ENCODE measurements at places on chromosomes 13 and 19.

GRCh38 chr19:1481893-1482360 lies 2.9 kb upstream of the C19orf25 start:
- no peak for DNase-seq

DNA sequence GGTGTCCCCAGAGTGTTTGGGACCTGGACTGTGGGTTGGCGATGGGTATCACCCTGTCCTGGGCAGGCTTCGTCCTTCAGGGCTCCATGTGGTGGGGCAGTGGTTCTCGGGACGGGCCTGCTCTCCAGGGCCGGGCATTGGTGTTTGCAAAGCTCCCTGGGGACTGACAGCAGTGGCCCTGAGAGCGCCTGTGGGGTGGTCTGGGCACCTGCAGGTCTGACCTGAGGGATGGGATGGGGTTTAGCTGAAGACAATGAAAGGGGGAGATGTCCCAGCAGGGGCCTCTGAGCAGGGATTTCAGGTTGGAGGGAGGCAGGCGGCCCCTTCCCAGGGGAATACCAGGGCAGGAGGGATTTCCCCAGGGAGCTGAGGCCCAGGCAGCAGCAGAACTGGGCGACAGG lies 68.3 kb upstream of the MCF2L start:
- no peak for DNase-seq

- no peak for DNase-seq
These were observed 58.7 kb upstream of the TMTC4 start for GRCh38 chr13:100733261-100733660.

- no peak for DNase-seq
These were observed 91.3 kb downstream of the KCNRG start for GRCh38 chr13:50106559-50106958.

GRCh38 chr13:73061473-73061872 lies 2.7 kb downstream of the KLF5 start:
- DNase-seq: no peak

GRCh38 chr13:94270556-94270955 lies 208.9 kb downstream of the DCT start:
- no peak for DNase-seq

DNA sequence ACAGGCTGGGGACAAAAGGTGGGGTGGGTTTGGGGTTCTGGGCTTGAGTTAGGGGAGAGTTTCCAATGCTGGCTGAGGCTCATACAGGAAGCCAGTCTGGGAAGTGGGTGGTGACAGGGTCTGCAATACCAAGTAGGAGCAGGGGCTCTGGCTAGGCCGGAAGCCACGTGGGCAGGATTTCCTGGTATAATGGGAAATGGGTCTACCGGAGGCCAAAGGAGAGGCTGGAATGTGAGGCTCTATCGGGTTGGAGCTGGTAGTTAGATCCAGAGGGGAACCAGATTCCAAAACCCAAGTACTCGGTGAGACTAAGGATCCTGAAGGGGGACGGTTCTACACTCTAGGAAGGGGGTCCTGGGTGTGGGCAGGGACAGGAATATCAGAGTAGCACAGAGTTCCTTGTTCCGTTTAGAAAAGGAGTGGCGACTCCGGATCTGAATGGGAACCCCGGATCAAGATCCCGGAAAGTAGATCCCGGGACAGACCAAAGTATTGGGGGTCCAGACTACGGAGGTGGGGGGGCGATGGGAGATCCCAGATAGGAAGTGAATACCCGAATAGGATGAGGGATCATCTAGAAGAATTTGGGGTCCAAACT lies 802 bp downstream of the CDC37 start:
- no peak for DNase-seq

GRCh38 chr19:48340995-48341394 lies 15.6 kb downstream of the EMP3 start:
- no peak for DNase-seq

GRCh38 chr13:43079392-43079931 lies 56.1 kb downstream of the DNAJC15 start:
- DNase-seq: no peak

DNA sequence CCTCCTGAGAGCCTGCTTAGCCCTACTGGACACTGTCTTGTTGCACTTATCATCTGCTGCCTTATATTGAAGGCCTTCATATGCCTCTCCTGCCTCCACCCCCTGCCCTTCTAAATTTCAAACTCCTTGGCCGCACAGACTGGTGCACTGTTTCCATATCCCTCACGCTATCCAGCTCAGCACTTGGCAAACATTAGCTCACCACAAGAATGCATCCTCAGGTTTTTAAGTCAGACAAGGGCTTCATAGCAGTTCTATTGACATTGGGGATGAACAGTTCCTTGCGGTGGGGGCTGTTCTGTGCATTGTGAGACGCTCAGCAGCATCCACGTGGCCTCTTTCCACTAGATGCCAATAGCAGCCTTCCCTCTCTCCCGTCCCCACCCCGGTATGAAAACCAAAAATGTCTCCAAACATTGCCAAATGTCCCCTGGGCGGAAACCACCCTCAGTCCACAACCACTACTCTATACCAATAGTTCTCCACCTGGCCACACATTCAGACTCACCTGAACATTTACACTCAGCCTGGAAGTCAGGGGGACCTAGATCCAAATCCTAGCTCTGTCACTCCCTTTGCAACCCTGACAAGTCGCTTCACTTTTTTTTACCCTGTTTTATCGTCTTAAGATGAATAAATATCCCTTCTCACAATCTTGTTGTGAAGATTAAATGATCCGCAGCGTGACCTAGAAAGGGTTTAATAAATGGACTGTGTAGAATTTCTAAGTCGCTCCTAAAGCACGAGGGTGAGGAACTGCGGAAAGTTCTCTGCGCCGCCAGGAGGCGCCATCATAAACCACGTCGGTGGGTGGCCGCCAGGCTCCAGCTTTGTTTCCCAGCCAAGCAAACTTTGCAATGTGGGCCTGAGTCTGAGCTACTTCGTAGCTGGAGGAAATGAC lies 3.6 kb upstream of the CEACAM3 start:
- DNase-seq: peak; percentile 78

- DNase-seq: no peak
These were observed 12.3 kb upstream of the TNFSF13B start for GRCh38 chr13:108257248-108257647.

DNA sequence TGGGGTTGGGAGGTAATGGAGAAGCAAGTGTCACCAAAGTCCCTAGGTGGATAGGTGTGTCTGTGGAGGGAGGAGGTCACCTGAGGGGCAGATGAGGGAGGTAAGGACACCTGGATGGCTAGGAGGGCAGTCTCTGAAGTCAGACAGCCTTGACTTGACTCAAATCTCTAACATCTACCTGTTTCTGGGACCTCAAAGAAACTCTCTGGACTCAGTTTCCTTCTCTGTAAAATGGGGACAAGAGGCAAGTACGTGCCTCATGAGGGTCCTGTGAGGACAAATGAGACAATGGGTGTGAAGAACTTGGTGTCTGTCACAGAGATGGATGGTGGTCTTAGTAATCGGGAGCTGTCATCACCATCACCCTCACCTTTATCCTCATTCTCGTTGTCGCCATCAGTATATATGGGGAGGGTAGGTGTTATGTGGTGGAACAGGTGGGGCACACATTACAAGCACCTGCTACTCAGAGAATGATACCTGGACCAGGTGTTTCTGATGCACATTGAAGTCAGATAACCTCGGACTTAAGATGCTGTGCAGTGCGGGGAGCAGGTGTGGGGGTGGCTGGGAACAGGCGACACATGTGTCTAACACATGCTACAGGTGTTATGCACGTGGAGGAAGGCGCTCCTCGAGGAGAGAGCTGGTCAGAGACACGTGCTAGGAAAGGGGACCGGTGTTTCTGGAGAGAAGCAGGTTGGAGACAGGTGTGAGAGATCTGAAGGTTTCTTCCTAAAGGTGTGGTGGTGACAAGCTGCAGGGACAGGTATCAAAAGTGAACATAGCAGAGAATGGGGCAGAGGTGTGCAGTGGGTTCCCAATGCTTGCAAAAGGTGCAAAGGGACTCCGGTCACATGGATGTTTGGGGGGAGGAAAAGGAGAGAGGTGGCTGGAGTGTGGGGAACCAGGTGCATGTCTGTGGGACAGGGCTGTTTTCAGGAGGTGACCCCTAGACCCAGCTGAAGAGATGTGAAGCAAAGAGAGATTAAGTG lies 3.8 kb downstream of the ERFL start:
- no peak for DNase-seq

- DNase-seq: no peak
These were observed 874 bp downstream of the TRIM28 start for GRCh38 chr19:58544591-58545285.

GRCh38 chr19:18735752-18736151 lies 52.3 kb downstream of the CRTC1 start:
- DNase-seq: no peak

GRCh38 chr13:110409581-110409992 lies 102.5 kb downstream of the COL4A2 start:
- no peak for DNase-seq

GRCh38 chr13:43953370-43953769 lies 73.7 kb downstream of the LACC1 start:
- no peak for DNase-seq

DNA sequence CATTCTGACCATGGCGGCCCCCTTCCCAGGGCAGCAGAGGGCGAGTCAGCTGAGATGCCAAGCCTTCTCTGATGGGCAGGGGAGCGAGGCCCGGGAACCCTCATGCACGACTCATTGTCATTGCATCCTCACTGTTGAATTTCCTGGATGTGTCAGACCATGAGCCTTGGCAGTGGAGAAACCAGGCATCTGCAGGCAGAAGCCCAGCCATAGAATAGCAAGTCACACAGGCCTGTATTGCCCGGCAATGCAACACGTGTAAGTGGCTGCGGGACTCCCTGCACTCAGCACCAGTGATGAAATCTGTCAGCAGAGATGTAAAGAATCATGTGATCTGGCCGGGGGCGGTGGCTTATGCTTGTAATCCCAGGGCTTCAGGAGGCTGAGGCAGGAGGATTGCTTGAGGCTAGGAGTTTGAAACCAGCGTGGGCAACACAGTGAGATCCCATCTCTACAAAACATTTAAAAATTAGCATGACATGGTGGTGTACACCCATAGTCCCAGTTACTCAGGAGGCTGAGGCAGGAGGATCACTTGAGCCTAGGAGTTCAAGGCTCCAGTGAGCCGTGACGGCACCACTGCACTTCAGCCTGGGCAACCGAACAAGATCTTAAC lies 199.7 kb downstream of the KATNAL1 start:
- DNase-seq: no peak

DNA sequence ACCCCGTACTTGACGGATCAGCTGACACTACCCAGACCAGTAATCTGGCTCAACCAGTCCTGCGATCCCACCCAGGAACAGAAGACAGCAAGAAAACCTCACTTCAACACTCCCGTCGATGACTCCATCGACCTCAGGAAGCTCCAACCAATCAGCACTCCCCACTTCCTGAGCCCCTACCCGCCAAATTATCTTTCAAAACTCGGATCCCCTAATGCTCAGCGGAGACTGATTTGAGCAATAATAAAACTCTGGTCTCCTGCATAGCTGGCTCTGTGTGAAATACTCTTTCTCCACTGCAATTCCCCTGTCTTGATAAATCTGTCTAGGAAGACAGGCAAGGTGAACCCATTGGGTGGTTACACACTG lies 1.2 kb downstream of the LSM4 start:
- no peak for DNase-seq

DNA sequence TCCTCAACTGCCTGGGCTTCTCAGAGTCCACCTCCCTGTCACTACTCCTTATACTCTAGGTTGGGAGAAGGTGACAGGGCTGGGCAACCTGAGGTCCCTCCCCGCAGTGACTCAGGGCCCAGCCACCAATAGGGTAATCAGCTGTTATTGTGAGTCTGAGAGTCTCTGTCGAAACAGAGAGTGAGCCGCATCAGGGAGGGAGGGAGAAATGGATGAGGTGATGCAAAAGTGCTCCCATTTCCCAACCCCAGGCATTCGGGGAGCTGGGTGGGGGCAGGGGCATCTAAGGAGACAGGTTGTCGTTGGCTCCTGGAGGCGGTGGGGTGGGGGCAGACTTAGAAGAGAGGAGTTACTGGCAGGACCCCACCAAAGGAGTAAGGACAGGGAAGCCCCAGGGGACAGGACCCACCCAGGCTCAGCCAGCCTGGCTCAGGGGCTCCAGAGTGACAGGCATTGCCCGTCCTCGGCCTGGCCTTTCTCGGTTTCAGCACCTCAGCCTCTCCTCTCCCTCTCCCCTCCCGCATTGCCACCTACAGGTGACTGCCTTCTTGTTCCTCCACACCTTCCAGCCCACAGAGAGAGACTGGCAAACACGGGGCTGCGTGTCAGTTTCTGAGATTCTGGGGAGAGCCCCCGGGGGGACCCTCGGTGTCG lies at the start of gene DMKN:
DMKN (minus strand) TSS at position 22 of the 654 bp plus-strand sequence. CDS start 174 bp downstream, outside the sequence.
- DNase-seq: no peak

DNA sequence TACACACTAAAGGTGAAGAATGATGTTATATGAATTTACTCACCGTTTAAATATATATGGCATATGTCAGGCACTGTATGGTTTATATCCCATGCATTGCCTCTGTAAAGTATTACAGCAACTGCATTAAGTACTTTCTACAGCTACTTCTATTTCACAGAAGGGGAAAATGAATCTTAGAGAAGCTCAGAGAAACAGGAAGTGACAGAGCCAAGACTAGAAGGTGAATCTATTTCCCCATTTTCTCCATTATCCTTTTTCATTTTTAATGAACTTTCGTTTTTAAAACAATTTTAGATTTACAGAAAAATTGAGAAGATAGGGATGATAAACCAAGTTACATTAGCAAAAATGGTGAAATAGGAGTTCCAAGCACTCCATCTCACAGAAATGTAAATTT lies 863.3 kb downstream of the UQCRFS1 start:
- no peak for DNase-seq

DNA sequence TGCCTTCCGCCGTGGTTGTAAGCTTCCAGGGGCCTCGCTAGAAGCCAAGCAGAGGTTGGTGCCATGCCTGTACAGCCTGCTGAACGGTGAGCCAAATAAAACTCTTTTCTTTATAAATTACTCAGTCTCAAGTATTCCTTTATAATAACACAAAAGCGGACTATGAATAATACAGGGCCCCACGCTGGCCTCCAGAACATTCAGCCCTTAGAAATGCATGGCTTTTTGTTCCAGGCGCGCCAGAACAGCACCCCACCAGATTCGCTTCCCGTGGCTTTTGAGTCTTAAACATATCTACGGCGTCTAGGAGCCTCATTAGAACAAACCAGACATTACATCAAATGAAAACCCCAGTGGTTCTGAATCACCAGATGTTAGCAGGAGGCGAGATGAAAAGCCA lies 75.1 kb downstream of the SLC15A1 start:
- DNase-seq: no peak

GRCh38 chr13:48656608-48657007 lies 2.9 kb downstream of the CYSLTR2 start:
- DNase-seq: no peak

DNA sequence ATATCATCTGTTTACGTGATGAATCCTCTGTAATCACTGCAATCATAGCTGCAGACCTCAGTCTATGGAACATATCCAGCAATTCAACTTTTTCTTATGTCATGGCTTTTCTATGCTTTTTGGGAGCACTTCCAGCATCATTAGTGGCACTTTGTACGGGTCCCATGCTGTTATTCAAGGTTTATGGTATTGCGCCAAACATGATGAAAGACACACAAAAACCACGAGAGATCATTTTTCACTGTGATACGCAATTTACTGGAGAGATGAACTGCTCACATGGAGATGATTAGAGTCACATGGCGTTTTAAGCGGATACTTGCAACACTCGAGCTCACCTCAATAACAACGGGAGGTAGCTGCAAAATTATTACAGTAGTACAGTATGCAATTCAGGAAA lies 2101.7 kb upstream of the PCDH20 start:
- no peak for DNase-seq

Measured in NCI-H2029 treated with DMSO at 0.1 percent for 48 hours (cell line).